ENCODE measurements at places on chromosomes 3 and 15. TPM values are rescaled to one million over a fixed set of nuclear protein-coding genes. Genes with fewer than 3 reads are reported as not detected.

DNA sequence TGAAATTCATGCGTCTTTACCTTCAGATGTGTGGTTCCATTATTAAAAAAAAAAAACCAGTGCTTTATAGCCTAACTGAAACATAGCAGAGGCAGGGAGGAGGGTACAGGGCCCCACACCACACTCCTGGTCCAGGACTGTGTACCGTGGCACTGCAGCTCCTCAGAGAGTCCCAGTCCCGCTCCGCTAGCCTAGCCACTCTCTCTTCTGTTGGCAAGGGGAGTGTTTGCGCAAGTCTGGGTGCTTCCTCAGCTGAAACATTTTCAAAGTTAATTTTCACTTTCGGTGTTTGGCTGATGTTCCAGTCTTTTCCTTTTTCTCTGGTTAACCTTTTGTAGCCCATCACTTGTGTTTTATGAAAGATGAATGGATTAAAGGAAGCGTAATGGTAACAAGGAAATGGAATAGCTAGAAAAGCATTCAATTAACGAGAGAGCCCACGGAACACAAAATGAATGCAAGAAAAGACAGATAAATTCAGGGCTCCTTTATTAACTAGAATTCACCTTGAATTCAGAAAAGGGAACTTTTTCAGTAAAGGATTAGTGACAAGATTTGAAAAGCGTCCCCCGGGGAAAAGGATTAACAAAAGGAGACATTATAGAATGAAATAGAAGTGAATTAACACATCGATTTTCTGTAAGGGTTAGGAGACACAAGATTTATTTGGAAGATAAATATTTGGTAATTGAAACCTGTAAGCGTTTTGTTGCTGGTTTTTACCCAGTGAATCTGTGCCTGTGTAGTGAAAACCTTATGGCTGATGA, 177.0 kb downstream of the CACNA2D3 start:
- DNase-seq = no peak

- DNase-seq = no peak
Measured at GRCh38 chr15:37765786-37766185, 168.7 kb upstream of the TMCO5A start.

DNA sequence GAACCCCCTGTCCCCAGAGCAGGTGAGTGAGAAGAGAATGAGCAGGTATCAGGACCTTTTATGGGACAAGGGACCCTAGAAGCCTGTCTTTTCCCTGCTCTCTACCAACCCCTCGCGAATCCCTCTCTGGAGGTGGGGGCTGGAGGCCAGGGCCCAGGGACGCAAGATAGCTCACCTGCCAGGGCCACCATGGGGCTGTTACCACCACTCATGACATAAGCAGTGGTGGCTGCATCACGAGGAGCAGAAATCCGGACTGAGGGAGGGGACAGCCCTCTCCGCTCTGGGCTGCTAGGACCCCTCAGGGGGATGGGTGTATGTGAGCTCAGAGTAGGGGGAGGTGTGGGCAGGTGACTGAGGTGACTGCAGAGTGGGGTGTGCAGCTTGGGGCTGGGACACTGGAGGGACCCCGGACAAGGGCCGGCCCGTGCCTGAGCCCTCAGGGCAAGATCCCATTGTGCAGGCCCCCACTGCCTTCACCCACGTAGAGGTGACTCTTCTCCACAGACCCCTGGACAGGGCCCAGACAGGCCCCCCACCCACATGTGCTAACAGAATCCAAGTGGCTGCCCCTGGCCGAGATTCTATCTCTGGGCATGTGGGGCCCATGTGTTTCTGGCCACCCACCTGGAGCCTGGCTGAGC, 190.6 kb downstream of the TBC1D2B start:
- DNase-seq = no peak

DNA sequence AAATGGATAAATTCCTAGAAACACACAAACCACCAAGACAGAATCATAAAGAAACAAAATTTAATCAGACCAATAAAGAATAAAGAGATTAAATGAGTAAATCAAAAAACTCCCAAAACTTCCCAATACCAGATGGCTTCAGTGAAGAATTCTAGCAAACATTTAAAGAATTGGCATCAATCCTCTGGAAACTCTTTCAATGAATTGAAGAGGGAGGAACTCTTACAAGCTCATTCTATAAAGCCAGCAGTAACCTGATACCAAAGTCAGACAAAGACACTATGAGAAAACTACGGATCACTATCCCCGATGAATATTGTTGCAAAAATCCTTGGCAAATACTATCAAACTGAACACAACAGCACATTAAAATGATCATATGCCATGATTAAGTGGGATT, 81.9 kb upstream of the SLCO2A1 start:
- no peak for DNase-seq

DNA sequence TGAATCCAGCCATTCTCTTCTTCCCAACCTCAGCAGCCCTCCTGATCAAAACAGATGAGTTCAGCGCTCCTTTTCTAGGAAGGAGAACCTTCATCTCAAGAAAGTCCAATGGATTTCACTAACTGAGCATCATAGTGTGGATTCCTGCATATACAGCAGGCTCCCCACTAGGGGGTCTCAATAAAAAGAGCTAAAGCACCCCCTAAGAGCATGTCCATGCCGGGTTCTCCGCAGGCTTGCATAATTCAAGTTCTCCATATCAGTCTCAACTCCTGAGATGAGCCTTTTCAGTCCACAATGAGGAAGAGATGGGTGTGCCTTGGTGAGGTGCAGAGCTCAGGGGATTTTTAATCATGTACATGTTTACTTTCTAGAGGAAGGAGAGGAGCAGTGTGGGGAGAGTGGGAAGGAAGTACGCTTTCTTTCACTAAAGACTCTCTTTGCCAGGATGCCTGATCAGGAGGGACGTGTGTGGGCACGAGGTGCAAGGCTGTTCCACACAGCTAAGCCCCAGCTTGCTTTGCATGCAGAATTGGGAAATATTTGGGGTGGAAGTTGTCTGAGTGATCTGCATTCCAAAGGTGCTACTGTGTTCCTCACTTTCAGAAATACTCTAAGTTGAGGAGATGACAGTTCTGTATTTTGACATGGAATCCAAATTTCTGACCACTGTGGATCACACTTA, 563.5 kb downstream of the OCA2 start:
- DNase-seq = no peak

- no peak for DNase-seq
Measured at GRCh38 chr3:63124090-63124489, 154.0 kb upstream of the SYNPR start.

DNA sequence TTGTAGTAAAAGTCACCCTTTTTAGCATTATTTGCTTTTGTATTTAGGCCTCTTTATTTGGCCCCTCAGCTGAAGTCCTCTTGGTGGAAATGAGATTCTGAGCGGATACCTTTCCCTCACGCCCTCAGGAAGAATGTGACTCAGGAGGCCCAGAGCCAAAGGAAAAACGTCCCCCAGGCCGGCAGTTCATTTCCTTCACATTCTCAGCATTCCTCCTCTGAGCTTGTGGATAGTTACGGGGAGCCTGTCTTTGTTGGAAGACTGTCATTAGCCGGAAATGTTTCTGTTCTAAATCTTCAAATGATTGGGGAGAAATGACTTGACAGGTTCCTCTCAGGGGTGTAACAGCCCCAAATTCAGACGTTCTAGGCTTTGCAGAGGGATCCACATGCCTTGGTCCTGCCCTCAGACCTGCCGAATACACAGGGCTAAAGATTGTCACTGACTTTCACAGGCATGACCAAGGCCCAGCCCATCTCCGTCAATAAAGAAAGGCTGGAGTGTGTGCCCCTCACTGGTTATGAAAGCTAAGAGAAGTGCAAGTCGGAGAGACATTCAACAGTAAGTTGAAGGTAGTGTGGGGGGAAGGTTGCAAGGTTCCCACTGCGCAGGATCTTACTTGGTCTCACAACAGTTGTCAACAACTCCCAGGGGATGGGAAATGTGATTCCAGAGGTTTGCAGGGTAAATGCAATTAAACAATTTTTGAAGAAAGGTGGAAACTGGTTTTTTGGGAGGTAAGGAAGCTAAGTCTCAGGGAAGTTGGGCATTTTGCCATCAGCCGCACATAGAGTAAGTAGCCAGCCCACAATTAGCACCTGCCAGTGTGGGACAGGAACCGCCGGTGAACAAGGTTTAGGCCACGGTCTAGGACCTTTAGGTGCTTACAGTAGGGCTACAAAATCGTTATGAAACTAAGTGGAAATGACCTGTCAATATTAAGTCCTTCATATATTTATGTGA, 39.7 kb upstream of the MYZAP start:
- no peak for DNase-seq

GRCh38 chr3:25945366-25945765, 155.5 kb downstream of the OXSM start:
- no peak for DNase-seq

DNA sequence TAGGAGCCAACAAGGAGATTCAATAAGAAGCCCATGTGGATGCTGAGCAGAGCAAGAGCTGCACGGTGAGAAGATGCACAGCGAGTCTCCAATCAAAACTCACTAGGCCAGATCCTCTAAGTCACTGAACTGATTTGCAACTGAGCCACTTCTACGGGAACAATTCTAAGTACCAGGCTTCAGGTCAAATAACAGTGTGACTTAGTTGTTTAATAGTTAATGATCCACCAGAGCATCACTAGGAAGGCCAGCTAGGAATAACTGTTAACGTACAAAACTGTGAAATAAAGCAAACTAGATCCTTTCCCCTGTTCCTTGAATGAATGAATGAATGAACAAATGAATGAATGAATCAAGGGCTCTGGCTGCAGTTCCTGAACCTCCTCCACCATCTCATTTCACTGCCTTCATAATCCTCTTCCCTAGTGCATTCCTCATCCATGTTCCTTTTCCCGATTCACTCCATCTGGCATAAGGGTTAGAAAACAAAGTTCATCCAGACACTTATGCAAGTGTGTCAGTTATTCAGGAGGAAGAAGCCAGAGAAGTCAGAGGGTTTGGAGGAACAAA, 59.7 kb downstream of the ATP8B4 start:
- DNase-seq = no peak

GRCh38 chr3:27554706-27555105, 70.5 kb upstream of the SLC4A7 start:
- no peak for DNase-seq

- no peak for DNase-seq
Measured at GRCh38 chr15:31202953-31203352, 101.4 kb upstream of the TRPM1 start.

DNA sequence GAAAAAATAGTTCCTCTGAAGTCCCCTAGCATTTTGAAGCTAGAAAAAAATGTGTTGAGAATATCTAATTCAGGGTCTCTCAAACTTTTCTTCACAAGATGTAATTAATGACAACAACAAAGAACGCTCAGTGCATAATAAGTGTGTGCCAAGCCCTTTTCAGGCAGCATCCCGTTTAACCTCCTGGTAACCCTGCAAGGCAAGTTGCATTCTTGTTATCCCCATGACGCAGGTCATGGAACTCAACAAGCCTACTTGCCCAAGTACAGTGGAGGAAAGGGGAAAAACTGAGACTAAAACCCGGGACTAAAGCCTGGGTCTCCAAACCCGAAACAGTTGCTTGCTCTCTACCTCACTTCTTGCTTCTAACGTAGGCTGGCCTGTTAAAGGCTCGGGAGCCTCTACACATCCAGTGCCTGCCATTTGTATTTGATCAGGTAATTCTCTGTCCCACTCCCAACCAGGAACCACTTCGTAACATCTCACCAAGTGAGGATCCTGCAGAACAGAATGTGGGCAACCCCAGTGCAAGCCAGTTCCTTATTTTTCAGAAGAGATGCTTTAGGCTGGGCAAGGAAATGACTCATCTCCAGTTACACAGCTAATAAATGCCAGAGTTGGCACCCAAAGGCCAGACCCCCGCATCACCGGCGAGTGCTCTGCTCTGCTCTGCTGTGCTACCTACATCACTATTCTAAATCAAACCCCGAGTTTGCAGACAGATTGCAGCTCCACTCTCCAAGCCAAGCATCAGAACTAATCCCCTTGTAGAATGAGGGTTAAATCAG, 28.3 kb downstream of the LMCD1 start:
- DNase-seq = no peak

DNA sequence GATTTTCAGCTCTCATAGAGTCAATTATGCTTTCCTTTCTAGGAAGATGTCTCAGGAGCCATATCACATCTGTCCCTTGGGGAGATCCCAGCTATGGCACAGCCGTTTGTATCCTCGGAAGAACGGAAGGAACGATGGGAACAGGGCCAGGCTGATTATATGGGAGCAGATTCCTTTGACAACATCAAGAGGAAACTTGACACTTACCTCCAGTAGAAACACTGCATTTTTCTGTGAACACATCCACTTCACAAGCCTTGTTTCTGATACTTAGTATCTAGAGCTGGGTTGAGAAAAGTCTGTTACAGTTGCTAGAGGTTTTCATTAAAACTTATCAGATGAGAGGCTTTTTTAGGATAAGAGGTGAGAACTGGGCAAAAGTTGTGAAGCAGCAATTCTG, 35.4 kb downstream of the GYG1 start:
- DNase-seq = no peak

DNA sequence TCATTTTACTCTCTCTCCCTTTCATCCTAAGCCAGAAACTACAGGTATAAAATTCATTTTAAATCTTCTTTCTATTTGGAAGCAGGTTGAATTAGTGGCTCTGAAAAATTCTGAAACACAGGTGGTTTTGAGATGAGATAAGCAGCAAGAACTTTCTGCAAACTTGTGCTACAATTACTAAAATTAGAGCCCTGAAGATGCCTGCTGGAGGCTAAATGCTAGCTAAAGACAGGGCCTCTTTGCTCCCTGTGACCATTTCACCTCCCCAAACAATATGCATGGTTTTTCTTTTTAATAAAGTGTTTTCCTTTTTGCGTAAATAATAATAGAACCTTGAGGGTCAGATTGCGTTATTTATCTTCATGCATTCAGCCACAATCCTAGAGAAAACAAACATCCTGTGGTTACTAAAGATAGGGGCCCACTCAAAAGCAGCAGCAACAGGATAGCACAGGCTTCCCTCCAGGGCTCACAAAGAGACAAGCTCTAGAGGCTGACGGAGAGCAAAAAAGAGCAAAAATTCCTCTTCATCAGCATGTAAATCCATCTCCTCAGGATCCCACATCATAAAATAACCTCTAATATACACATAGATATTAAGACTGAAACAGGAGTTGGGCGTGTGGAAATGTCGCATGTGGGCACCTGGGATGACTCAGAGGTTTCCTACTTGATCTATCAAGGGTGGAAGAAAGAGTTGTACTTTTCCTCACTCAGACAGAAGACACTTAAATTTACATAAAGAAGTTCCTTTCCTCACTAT, 26.5 kb upstream of the CP start:
- no peak for DNase-seq

GRCh38 chr3:171088964-171089754, 62.6 kb upstream of the SLC2A2 start:
- DNase-seq = no peak

DNA sequence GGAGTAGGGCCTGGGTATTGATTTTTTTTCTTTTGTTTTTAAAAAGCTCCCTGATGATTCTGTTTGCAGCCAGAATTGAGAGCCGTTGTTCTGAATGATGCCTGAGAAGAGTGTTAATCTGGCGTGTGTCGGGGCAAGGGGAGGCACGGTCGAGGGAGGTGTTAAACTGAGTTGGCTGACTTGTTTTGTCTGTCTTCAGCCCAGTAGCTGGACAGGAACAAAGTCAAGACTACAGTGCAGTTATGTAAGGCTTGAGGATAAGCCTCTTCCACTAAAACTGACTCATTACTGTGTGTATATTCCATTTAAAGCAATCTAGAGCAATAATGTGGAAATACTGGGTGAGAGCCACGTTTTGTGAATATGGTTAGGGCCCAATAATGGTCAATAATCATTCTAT, 119.0 kb upstream of the DLG1 start:
- no peak for DNase-seq

The TIPARP gene
- total RNA-seq = 38.6 TPM

The ATP8B4 gene
- 0.98 TPM for total RNA-seq
